ENCODE measurements at places on chromosomes 6 and 20. TPM values are rescaled to one million over a fixed set of nuclear protein-coding genes. Genes with fewer than 3 reads are reported as not detected.

EFCAB8 gene
- 0.20 TPM for total RNA-seq

RGS19 gene
- 13.1 TPM for total RNA-seq

RRAGD gene
- total RNA-seq = 29.7 TPM

OPN5 gene
- not detected for total RNA-seq

HLA-DQA2 gene
- not detected for total RNA-seq

DNA sequence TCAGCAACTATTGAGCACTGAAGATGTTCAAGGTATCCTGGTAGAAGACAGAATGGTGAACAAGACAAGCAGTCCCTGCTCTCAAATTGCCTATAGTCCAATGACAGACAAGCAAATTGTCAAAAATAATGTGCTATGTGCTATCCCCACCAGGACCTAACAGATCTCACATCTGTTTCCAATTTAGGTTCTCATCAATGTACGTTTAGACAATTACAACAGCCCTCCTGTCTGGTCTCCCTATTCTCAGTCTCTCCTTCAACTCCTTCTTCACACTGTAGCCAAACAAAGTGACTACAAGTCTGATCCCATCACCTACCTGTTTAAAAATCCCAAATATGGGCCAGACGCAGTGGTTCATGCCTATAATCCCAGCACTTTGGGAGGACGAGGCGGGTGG is 7.5 kb downstream of the TAPBP start:
- no peak for DNase-seq
- H3K36me3 ChIP-seq = no peaks in the 10 kb centered on the region
- no peaks in the 10 kb centered on the region for H3K27me3 ChIP-seq
- no peak overlapping the region for H3K27ac ChIP-seq
- no peaks in the 10 kb centered on the region for H3K4me1 ChIP-seq

DNA sequence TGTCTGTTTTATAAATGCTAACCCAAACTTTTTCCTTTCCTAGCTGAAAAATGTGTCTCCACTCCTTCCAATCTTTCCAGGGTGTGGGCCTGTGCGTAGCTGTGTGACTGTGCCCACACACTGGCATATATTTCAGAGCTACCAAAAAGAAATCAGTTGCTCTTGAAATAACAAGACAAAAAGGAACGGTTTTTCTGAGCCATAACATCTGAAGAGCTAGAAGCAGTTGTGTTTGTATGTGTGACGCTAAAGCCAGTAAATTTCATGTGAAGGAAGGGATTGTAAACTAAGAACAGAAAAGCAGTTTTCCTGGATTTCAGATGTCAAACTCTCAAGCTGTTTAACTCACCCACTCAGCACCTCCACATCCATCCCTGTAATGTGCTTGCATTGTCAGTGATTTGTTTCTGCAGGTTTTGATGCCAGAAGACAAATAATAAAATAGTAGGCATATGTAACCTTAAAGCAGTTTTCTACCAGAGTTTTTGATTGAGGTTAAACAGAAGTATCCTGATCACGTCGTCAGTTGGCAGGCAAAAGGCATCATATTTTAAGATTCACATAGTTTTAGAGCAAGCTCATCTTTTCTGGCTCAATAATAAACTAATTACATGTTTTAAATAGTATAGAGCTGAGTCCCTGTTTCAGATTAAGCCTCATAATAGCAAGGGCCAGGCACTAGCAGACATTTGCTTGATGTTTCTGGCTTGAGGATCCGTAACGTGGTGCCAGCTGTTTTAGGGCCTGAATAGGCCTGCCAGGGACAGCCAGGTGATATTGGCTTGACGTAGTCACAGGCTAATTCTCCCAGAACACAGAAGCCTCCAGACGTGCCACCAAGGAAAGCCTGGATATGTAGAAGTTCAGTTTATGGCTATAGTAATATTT is 90.9 kb downstream of the FOXO3 start:
- H3K4me1 ChIP-seq = peaks cover 7% of the 10 kb centered on the region
- no peak for DNase-seq
- no peaks in the 10 kb centered on the region for H3K36me3 ChIP-seq
- no peaks in the 10 kb centered on the region for H3K27me3 ChIP-seq
- no peak overlapping the region for H3K27ac ChIP-seq

GRCh38 chr20:14924433-14924832 is 587.0 kb upstream of the FLRT3 start:
- no peak for DNase-seq
- no peak overlapping the region for H3K27ac ChIP-seq
- H3K36me3 ChIP-seq = no peaks in the 10 kb centered on the region

DNA sequence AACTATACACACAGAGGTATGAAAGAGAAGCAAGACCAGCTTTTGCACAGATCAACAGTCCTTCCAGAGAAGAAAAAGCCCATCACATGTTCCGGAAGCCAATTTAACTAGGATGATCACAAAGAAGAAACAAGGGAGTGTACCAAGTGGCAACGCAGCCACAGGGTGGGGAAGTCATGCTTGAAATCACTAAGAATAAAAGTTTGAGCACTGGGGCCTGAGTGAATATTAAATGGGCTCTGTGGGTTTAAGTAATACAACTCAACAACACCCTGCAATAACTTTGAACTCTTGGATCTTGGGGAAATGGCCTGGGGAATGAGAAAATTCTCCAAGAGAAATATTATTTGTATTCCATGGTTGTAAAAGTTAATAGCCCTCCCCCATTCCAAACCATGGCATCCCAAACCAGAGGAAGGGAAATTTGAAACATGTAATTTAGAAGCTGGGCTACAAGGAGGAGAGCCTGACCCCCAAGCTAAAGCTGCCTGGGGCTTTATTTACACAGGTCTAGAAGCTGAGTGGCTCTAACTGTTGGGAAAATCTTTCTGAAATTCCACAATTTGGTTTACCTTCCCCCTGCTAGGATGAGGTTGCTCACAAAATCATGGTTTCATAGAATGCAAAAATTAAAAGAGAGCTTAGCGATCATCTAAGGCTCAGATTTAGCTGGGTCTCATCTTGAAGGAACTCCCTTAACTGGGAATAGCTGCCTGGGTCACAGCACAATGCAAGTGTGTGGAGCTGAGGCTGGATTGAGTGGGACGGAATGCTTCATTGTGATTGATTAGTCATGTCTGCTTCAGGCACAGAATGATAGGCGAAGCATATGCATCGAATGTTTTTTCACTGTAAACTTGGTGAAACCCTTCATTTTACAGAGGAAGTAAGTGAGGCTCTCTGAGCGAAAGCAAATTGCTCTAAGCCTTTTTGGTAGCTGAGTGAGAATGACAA is 143.6 kb downstream of the BMP7 start:
- no peaks in the 10 kb centered on the region for H3K4me1 ChIP-seq
- H3K36me3 ChIP-seq = no peaks in the 10 kb centered on the region
- DNase-seq = no peak
- H3K4me3 ChIP-seq = no peak overlapping the region
- H3K27me3 ChIP-seq = peaks cover 2% of the 10 kb centered on the region
- H3K27ac ChIP-seq = no peak overlapping the region

DNA sequence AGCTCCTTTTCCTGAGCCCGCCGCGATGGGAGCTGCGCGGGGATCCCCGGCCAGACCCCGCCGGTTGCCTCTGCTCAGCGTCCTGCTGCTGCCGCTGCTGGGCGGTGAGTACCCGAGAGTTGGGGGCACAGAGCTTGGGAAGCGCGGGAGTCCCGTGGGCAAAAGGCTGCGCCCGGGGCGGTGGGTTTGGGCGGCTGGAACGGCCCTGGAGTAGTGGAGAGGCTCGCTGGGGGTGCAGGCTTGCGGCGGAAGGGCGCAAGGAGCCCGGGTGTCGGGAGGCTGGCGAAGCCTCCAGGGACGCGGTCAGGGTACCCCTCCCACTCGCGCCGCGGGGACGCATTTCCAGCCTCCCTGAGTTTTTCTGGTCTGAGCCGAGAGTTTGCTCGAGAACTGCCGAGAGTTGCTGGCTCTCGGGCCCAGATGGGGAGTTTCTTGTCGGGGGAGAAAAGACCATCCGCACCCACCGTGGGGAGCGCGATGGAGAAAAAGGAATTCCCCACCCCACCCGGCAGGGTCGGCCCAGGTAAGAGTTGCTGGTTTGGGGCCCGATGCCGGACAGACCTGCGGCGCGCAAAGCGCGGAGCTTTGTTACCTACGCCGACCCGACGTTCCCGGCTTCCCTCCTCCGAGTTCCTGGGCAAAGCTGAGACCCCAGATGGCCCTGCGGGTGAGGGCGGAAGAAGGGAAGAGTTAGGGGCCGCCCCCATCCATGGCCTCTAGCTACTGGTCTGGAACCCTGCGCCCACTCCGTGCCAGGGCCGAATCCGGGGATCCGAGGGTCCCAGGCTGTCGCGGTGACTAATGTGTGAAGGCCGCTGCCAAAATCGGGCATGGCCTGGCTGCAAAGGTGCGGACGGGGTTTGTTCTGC is 584 bp downstream of the PTK7 start:
- peaks cover 7% of the 10 kb centered on the region for H3K4me1 ChIP-seq
- no peaks in the 10 kb centered on the region for H3K36me3 ChIP-seq
- H3K4me3 ChIP-seq = peak overlapping the region; percentile 84
- peak overlapping the region; percentile 77 for H3K27ac ChIP-seq
- no peaks in the 10 kb centered on the region for H3K27me3 ChIP-seq

DNA sequence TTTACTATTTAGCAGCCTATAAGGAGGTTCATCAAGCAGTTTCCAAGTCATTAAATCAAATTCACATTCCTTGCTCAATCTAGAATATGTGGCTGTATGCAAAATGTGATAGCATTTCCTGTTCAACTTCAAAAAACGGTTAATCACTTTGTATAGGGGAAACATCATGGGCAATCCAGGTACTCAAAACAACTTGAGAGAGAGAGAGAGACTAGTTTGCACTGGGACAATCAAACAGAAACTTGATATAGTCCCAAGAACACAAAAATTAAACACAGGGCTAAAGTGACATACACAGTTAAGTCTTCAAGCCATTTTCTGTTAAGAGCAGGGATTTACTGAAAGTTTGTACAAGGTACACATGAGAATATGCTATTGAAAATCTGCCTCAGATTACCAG is 7.4 kb downstream of the CPNE1 start:
- peaks cover 10% of the 10 kb centered on the region for H3K36me3 ChIP-seq
- no peak overlapping the region for H3K4me3 ChIP-seq
- DNase-seq = no peak
- no peak overlapping the region for H3K27ac ChIP-seq
- H3K4me1 ChIP-seq = peaks cover 2% of the 10 kb centered on the region

DNA sequence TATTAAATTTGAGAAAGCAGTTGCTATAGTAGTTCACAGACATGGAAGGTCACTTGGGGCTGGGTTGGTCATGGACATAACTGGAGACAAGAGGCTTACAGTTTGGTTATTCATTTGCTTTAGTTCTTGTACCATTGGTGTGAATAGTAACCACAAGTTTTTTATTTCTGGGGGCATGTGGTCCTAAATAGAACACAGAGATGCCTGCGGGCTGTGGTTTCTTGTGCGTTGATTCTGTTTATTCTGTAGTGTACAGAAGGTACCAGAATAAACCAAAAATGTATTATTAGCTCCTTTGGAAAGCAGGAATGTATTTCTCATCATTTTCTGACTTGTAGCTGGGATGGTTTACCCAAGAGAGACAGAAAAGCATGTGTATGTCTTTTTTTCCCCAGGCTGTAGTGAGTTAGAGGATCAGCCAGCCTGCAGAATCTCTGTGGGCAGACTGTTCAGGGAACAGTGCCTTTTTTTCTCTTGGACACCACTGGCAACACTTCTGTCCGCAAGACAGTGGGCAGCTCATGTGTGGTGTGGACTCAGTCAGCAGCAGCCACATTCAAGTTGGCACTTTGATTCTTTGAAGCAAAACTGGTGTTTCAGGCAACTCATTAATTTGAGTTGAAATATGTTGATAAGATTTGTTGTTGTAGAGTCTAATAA is 122.1 kb downstream of the LRRC1 start:
- DNase-seq = no peak
- H3K4me3 ChIP-seq = no peak overlapping the region
- H3K27ac ChIP-seq = no peak overlapping the region

DNA sequence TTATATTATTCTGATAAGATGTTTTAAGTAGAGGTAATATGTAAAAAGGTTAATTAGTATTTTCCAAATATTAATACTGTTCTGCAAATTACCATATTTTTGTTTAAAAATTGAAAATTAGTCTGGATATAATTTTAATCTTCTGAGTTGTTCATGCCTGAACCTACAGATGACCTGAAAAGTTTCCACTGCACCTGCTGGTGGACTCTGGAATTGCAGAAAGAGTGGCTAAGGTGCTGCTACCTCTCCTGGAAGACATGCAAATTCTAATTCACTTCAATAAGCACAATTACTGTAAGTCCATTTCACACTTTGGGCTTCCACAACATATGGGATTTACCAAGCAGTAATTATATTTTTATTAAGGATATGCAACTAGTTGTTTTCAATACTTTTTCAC is 77.7 kb upstream of the OLIG3 start:
- H3K36me3 ChIP-seq = no peaks in the 10 kb centered on the region
- peak; percentile 86 for DNase-seq
- H3K27ac ChIP-seq = no peak overlapping the region
- H3K27me3 ChIP-seq = no peaks in the 10 kb centered on the region
- no peaks in the 10 kb centered on the region for H3K4me1 ChIP-seq

DNA sequence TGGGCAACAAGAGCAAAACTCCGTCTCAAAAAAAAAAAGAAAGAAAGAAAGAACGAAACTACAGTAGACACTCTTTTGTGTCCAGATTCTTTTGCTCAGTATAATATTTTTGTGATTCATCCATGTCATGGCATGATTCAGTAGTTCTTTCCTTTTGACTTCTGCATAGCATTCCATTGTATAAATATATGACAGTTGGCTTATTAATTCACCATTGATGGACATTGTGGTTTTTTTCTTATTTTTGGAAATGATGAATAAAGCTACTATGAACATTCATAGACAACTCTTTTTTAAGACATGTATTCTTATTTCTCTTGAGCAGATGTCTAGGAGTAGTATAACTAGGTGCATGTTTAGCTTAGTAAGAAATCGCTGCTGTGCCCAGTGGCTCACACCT is 10.3 kb upstream of the IER3 start:
- H3K27me3 ChIP-seq = no peaks in the 10 kb centered on the region
- DNase-seq = no peak
- no peaks in the 10 kb centered on the region for H3K4me1 ChIP-seq
- no peak overlapping the region for H3K4me3 ChIP-seq

DNA sequence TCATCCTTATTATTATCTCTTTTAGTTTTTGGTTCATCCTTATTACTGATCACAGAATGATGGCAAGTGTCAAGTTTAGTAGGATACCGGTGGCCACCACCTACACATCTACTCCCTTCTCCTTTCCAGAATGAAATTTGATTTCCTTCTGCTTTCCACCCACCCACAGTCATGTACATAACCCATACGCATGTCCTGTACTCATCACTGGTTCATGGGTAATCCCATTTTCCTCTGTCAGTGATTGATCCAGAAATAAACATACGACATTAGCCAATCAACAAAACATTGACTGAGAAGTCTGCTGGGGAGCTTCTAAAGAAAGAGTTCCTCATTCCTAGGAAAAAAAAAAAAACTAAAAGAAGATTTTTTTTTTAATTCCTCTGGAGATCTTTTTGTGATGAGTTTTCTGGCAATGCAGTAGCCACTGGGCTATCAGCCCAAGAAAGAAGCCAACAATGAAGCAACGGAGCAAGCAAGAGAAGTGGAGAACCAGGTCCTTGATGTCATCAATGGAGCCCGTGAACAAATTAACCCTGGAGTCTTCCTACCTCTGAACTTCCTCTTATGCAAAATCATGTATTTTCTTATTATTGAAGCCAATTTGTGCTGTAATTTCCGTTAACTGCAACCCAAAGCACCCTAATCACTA is 127.8 kb downstream of the TASP1 start:
- H3K27ac ChIP-seq = no peak overlapping the region
- H3K4me1 ChIP-seq = no peaks in the 10 kb centered on the region
- H3K27me3 ChIP-seq = no peaks in the 10 kb centered on the region

Data from H1 (cell line).